ENCODE measurements at places on chromosomes 1 and 21. TPM values are rescaled to one million over a fixed set of nuclear protein-coding genes. Genes with fewer than 3 reads are reported as not detected.

DNA sequence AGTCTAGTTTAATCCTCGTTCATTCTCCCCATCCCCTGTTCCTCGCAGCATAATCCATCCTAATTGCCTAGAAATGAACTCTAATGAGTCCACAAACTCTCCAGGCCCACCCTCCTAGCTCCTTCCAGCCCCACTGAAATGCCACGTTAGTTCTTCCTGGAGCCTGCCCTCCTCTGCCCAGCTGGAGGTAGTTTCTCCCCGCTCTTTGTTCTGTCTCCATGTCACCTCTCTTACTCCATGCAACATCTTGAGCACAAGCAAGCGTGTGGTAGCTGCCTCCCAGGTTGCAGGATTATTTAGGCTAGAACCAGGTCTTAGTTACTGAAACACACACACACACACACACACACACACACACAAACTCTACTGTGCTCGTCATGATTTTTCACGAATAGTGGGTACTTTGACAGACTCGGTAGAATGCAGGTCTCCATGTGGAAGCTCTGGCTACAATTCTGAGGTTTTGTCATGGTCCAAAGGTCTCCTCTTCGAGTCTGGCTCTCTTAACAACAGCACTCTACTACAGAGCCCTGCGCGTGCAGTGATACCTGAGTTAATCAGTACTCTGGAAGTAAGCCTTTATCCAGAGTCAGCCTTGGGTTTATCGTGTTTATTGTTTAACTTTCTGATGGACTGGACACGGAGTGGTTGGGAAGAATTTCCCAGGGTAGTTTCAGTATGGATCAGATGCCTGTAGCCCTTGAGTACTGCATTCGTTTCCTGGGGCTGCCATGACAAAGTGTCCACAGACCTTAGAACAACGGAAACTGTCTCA is 27.5 kb downstream of the HUNK start:
- DNase-seq: no peak

GRCh38 chr1:7363450-7363849 is 407.6 kb upstream of the VAMP3 start:
- no peak for DNase-seq

The AZIN2 gene
- polyA plus RNA-seq: 13.1 TPM

The RPE65 gene
- 0.13 TPM for polyA plus RNA-seq

The TINAGL1 gene
- polyA plus RNA-seq: 42.7 TPM
